Stomach (tissue), 19 donors: ENCODE measurements at places on chromosomes 16 and 17.
A peak's percentile ranks its signal among the peaks of the same experiment; 100 is the strongest.

GRCh38 chr16:48963901-48964615, 317.6 kb downstream of the CBLN1 start:
- no peaks in the 10 kb centered on the region for H3K27me3 ChIP-seq
- no peaks in the 10 kb centered on the region for H3K36me3 ChIP-seq
- no peak overlapping the region for H3K4me3 ChIP-seq

DNA sequence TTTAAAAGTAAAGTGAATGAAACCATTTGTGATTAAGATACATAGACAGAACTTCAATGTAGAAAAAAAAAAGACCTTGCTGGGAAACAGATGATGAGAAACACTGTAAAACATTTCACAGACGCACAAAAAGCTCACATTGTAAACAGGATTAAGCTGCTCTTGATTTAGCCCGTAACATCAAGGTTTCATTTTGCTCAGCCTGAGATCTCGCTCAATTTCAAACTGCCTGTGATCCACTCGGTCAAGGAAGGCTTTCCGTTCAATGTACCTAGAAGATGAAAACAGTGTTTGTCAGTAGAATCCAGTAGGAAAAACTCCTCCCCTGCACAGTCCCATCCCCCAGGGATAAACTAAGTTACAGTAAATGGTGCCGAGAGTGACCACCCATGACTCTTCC, 42.3 kb upstream of the BCAR1 start:
- H3K4me3 ChIP-seq = no peak overlapping the region
- H3K36me3 ChIP-seq = peaks cover 16% of the 10 kb centered on the region
- no peaks in the 10 kb centered on the region for H3K27me3 ChIP-seq
- peak; percentile 28 for DNase-seq

DNA sequence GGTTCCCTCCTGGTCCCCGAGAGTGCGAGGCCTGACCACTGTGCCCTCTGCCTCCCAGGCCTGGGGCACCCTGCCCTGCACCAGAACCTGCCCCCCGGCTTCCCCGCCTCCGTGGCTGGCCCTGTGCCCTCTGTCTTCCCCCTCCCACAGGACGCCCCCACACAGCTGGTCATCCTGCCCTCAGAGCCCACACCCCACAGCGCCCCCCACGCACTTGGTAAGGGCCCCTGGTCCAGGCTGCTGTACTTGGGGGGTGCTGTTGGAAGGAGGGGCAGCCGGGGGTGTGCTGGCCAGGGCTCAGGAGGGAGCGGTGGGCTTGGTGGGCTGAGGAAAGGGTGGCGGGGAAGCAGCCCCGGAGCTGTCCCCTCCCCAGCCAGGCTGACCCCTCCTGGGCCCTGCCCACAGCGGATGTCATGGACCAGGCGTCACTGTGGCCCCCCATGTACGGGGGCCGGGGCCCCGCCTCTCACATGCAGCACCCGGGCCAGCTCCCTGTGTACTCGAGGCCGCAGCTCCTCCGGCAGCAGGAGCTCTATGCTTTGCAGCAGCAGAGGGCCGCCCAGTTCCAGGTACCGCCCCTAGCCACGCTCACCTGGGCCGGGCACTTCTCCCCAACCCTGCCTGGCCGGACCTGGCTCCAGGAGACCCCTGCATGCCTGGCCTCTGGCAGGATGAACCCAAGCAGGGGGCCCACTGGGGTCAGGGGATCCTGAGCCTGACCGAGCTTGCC, 49.5 kb downstream of the BAHCC1 start:
- peaks cover 3% of the 10 kb centered on the region for H3K4me1 ChIP-seq
- peaks cover 39% of the 10 kb centered on the region for H3K36me3 ChIP-seq

GRCh38 chr17:40538936-40539705, 26.2 kb downstream of the CCR7 start:
- H3K36me3 ChIP-seq = no peaks in the 10 kb centered on the region
- H3K4me1 ChIP-seq = peaks cover 39% of the 10 kb centered on the region
- no peaks in the 10 kb centered on the region for H3K27me3 ChIP-seq
- no peak overlapping the region for H3K4me3 ChIP-seq
- DNase-seq = no peak

DNA sequence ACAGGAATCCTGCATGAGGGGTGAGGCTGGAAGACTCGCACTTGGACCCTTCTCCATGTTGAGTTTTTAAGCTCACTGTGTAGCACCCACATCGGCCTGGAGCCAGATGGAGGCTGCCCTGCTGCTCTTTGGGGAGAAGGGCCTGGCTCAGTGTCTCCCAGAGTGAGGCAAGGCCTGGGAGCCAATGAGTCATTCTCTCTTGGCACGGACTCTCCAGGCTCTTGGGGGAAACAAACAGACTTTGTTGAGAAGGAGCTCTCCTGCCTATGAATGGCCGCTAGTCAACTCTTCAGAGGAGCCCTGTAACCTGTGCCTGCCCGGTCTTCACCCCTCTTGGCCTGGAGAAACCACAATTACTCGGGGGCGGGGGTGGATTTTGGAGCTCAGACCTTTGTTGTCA, 50.8 kb upstream of the MAF start:
- no peak overlapping the region for H3K4me3 ChIP-seq
- H3K27me3 ChIP-seq = no peaks in the 10 kb centered on the region
- peak; percentile 36 for DNase-seq
- no peaks in the 10 kb centered on the region for H3K36me3 ChIP-seq
- no peak overlapping the region for H3K27ac ChIP-seq
- no peaks in the 10 kb centered on the region for H3K4me1 ChIP-seq

GRCh38 chr17:77501101-77501566, 360.4 kb downstream of the SEC14L1 start:
- peaks cover 59% of the 10 kb centered on the region for H3K36me3 ChIP-seq
- no peak for DNase-seq
- H3K4me1 ChIP-seq = no peaks in the 10 kb centered on the region
- H3K4me3 ChIP-seq = no peak overlapping the region
- no peak overlapping the region for H3K27ac ChIP-seq

- peak within 1 kb of the TSS; percentile 93 for H3K27ac ChIP-seq
- peaks cover 21% of the 10 kb centered on the region for H3K36me3 ChIP-seq
- peaks cover 81% of the 10 kb centered on the region for H3K4me1 ChIP-seq
Observed at GRCh38 chr16:679814-680624, at the start of gene STUB1. Gene STUB1 (plus strand): TSS chr16:680410. CDS start chr16:680526, 116 bp downstream.

GRCh38 chr16:58348986-58349385, 43.3 kb upstream of the GINS3 start:
- no peaks in the 10 kb centered on the region for H3K4me1 ChIP-seq
- H3K4me3 ChIP-seq = no peak overlapping the region
- H3K36me3 ChIP-seq = no peaks in the 10 kb centered on the region
- DNase-seq = no peak
- H3K27me3 ChIP-seq = no peaks in the 10 kb centered on the region

DNA sequence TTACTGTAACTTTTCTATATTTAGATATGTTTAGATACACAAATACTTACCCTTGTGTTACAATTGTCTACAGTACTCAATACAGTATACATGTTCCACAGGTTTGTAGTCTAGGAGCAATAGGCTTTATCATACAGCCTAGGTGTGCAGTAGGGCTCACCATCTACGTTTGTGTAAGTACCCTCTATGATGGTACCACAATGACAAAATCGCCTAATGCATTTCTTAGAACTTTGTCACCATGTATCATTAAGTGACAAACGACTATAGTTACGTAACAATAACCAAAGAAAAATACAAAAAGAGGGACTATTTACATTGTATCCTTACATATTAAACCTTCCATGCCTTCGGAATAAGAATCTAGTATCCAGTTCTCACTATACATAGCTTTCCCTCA, 8.0 kb downstream of the STAT5B start:
- H3K27me3 ChIP-seq = no peaks in the 10 kb centered on the region
- H3K27ac ChIP-seq = no peak overlapping the region
- no peak overlapping the region for H3K4me3 ChIP-seq

GRCh38 chr16:6644916-6645315, 687.7 kb upstream of the RBFOX1 start:
- H3K4me3 ChIP-seq = no peak overlapping the region
- no peaks in the 10 kb centered on the region for H3K27me3 ChIP-seq
- no peaks in the 10 kb centered on the region for H3K4me1 ChIP-seq
- H3K36me3 ChIP-seq = no peaks in the 10 kb centered on the region
- no peak for DNase-seq

DNA sequence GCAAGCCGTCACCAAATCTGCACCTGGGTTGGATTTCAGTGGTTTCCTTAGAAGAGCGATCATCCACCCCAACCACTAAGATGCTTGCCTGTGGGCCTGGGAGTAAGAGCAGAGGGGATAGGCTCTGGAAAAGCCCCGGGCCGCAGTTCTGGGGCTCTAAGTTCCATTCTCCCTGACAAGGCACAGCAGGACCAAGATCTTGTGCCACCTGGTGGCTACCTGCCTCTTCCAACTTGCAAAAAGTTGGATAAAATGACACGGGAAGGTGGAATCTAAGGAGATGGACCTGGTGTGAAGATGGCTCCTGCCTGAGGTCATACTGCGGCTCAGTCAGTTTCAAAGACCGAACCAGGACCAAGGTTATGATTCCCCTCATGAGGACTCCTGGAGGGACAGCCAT, 42.3 kb downstream of the ABCC12 start:
- H3K4me3 ChIP-seq = no peak overlapping the region
- H3K36me3 ChIP-seq = no peaks in the 10 kb centered on the region
- H3K4me1 ChIP-seq = peaks cover 8% of the 10 kb centered on the region
- DNase-seq = no peak

GRCh38 chr17:72538901-72539352, 418.1 kb downstream of the SOX9 start:
- DNase-seq = peak; percentile 63
- H3K4me1 ChIP-seq = peaks cover 20% of the 10 kb centered on the region
- no peaks in the 10 kb centered on the region for H3K27me3 ChIP-seq
- H3K4me3 ChIP-seq = no peak overlapping the region
- H3K36me3 ChIP-seq = no peaks in the 10 kb centered on the region

GRCh38 chr16:22183901-22184614, 21.8 kb downstream of the SDR42E2 start:
- no peak overlapping the region for H3K27ac ChIP-seq
- DNase-seq = no peak
- H3K4me3 ChIP-seq = no peak overlapping the region
- no peaks in the 10 kb centered on the region for H3K27me3 ChIP-seq
- no peaks in the 10 kb centered on the region for H3K36me3 ChIP-seq

DNA sequence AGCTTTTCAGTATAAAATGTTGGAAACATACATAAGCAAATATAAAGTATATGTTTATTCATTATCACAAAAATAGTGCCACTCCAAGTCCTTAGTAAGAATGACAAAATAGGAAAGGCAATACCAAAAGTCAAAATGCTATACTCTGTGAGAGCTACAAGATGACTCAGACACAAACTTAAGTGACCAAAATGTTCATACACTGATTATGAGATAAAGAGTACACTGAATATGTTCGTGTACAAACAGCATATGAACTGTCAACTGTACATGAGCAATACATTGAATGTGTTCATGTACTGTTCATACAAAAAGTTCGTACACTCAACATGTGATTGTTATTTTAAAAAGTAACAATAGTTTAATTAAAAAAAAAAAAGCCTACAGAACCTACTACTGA, 103.3 kb downstream of the CA4 start:
- no peak overlapping the region for H3K4me3 ChIP-seq
- no peaks in the 10 kb centered on the region for H3K4me1 ChIP-seq
- no peak overlapping the region for H3K27ac ChIP-seq
- no peaks in the 10 kb centered on the region for H3K27me3 ChIP-seq

DNA sequence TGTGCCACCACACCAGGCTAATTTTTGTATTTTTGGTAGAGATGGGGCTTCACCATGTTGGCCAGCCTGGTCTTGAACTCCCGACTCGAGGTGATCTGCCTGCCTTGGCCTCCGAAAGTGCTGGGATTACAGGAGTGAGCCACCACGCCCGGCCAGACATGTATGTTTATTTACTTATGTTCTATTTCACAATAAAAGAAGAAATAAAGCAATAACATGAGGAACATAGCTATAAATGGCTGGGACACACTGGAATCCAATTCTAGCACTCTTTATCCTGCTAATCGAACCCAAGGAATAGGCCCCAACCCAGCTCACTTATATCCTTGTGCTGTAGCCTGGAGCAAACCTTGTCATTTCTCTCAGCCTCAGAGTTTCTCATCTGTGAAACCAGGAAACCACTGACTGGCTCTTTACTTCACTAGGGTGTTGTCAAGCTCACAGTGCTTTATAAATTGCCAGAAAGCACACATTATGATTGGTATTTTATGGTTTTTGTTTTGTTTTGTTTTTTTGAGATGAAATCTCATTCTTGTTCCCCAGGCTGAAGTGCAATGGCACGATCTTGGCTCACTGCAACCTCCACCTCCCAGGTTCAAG, 4.3 kb upstream of the ODAD4 start:
- peaks cover 5% of the 10 kb centered on the region for H3K4me1 ChIP-seq
- no peak overlapping the region for H3K27ac ChIP-seq
- H3K4me3 ChIP-seq = no peak overlapping the region
- H3K27me3 ChIP-seq = no peaks in the 10 kb centered on the region

GRCh38 chr17:59342681-59343131, 11.3 kb downstream of the YPEL2 start:
- no peaks in the 10 kb centered on the region for H3K36me3 ChIP-seq
- peaks cover 96% of the 10 kb centered on the region for H3K4me1 ChIP-seq
- H3K27ac ChIP-seq = no peak overlapping the region

DNA sequence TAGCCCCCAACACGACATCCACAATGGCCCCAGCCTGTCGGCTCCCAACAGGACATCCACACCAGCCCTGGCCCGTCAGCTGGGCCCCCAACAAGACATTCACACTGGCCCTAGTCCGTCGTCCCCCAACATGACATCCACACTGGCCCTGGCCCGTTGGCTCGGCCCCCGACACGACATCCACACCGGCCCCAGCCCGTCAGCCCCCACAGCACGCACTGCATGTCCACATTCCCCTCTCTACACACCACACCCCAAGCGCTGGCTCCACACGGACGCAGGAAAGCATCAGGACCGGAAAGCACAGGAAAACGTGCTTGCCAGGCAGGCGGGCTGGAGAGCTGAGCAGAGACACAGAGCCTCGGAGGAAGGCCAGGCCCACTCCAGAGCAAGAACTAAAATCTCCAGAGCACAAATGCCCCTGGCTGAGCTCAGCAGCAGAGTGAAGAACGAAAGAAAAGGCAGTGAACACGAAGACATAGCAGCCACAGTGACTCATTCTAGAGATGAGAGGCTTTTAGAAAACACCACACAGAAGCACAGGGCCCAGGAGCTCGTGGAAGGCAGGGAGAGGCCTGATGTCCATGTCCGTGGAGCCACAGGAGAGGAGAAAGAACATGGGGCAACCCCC, 50.6 kb downstream of the LMF1 start:
- peaks cover 57% of the 10 kb centered on the region for H3K36me3 ChIP-seq
- no peaks in the 10 kb centered on the region for H3K27me3 ChIP-seq
- H3K27ac ChIP-seq = peak overlapping the region; percentile 5
- DNase-seq = no peak
- no peaks in the 10 kb centered on the region for H3K4me1 ChIP-seq

DNA sequence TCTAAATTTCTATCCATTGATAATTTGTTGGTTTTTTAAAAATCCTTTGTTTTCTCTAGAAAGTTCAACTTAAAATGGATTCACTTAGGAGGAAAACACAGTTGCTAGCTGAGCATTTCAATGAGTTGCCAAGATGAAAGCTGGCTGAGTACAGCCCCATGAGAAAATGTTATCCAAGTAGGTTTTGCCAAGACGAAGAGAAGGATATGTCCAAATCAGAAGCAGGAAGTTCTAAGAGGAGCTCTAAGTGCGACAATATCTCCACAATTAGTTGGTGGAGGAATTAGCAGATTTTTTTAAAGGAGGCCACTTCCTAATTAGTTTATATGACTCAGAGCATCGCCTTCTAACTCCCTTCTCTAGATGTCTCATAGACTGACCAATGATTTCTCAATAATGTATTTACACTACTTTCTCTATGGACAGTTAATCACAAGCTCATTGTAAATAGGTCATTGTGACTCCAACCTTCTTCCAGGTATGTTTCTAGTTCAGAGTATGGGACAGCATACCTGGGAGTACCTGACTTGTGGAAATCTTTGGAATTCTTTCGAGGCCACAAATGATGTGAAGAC, 873.3 kb upstream of the SOX9 start:
- no peaks in the 10 kb centered on the region for H3K27me3 ChIP-seq
- H3K36me3 ChIP-seq = no peaks in the 10 kb centered on the region
- H3K4me3 ChIP-seq = no peak overlapping the region
- no peaks in the 10 kb centered on the region for H3K4me1 ChIP-seq
- H3K27ac ChIP-seq = no peak overlapping the region
